ENCODE measurements at places on chromosomes 1 and 21.

DNA sequence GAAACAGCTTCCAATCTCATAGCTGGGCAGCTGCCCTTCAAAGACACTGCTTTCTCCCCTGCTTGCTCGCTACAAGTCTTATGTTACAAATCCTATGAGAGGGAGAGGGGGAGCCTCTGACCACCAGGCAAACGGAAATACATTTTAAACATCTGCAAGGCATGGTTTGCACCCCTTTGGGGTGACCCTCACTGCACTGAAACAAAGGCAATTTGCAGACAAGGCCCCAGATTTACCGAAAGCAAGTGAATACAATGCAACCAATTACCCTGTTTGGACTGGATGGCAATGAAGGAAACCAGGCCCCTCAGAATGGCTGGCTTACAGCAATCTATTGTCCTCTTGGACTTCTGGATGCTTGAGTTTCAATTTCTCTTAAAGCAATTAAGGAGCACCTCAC lies 11.8 kb upstream of the ATP13A2 start:
- no peak for DNase-seq

- no peak for DNase-seq
Observed at GRCh38 chr1:179300112-179300511, 6.5 kb downstream of the SOAT1 start.

- no peak for DNase-seq
Observed at GRCh38 chr1:219520241-219520640, 92.7 kb downstream of the ZC3H11B start.

DNA sequence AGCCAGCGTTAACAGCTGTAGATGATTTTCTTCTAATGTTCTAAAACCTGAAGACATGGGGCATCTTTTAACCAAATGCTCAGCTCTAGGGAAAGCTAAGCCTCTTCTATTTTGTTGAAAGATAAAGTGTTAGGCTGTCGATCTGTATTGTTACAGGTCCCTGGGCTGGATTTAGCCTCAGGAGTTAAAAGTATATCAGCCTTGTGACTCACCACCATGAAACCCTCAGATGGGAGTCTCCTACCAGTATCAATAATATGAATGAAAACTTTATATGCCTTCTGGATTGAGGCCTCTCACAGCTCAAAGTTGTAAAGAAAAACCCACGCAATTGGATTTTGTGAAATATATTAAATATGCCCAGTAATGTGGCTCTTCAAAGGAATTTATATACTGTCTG lies 231.6 kb downstream of the FGGY start:
- no peak for DNase-seq

GRCh38 chr1:197857477-197857876 lies 45.0 kb upstream of the C1orf53 start:
- no peak for DNase-seq
